Activated T-cell treated with anti-CD3 and anti-CD28 coated beads, Interleukin-2, amount 50 U/mL, for 24 hours (primary cell): ENCODE measurements at places on chromosomes 1 and 21.
A peak's percentile ranks its signal among the peaks of the same experiment; 100 is the strongest.

- DNase-seq: no peak
Observed at GRCh38 chr1:110319332-110320167, 19.6 kb upstream of the RBM15 start.

DNA sequence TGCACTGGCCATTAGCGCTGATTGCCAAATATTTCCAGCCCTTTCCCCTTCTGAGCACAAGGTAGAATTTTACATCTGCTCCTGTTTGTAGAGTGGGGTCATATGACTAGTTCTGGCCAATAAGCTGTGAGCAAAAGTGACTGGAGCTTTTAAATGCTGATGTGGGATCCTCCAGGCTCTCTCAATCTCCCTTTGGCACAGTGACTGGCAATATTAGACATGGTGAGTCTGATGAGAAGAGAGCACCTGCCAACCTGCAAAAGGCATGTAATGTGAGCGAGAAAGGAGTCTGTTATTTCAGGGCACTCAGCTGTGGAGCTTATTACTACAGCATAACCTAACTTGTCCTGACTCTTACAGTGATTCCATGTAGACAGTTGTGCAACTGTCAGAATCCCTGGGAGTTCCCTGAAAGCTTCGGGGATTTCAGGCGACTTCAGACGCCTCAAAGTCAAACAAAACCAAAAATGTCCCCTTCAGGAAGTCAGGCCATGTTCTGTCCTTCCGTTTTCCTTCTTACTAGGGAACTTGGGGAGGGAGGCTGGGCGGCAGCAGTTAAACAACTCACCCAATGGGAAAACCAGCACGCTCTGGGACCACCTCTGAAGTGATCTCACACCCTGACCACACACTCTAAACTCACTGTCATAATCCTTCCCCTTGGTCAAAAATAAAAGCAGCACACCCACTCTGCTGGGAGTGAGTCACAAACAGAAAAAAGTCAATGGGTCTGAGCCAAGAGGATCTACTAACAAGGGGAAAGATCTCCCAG lies 3.6 kb upstream of the RASSF5 start:
- DNase-seq: peak; percentile 64

GRCh38 chr1:33005838-33006421 lies 30.8 kb downstream of the AK2 start:
- DNase-seq: no peak

GRCh38 chr1:117641536-117641935 lies 35.7 kb downstream of the TENT5C start:
- no peak for DNase-seq

- DNase-seq: peak; percentile 27
Observed at GRCh38 chr1:41535276-41535675, 50.8 kb upstream of the EDN2 start.

GRCh38 chr1:71273334-71273733 lies 192.5 kb upstream of the ZRANB2 start:
- no peak for DNase-seq

DNA sequence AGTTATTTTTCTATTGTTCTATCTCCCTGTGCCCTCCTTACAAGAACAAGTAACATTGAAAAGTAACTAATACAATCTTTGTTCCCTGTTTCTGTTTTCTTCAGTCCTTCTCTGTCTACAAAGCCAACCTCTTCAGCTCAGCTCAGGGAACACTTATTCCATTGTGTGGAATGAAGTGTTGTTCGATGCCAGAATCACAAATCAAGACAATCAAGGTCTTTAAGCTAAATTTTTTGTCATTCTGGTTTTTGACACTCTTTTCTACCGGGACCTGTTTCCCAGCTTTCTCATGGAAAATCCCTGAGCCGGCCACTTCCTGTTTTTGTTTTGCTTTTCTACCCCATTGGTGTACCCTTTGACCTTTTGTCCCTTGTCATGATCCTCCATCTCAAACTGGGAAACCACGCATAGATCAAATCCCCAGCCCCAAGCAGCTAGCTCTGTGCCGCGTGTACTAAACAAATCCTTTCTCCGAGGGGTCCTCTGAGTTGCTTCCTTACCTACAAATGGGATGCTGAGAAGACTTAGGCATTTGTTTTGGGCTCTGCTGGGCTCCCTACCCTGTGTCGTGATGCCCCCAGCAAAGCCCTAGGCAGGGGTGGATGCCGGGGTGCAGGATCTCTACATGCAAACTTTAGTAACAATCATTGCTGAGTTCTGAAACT lies 141.8 kb downstream of the TOMM20 start:
- no peak for DNase-seq

DNA sequence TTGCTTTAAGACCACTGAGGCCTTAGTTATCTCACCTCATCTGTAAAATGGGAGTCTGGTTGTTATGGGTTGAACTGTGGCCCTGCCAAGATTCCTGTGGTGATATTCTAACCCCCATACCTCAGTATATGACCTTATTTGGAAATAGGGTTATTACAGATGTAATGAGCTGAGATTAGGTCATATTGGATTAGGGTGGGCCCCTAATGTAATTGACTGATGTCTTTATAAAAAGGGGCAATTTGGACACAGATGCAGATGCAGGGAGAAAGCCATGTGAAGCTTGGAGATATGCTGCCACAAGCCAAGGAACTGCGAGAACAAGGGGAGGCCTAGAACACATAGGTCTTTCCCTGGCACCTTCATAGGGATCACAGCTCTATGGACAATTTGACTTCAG lies 3.9 kb downstream of the C1orf87 start:
- DNase-seq: no peak

DNA sequence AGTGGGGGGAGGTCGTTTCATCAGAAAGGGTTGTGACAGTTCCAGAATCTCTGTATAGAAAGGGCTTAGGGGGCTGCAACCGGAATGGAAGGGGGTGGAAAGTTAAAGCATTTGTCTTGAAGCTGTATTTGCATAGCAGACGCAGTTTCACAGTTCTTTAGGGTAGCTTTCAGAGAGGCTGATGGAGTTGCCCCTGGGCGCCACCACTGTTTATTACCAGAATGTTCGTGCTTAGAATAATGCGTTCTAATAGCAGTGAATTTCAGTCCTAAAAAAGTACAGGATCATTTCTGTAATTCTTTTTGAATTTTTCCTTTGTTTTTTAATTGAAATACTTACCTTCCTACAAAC lies 1.3 kb downstream of the EXO1 start:
- no peak for DNase-seq

- no peak for DNase-seq
Observed at GRCh38 chr1:8431784-8432183, 113.9 kb downstream of the SLC45A1 start.

GRCh38 chr1:14929547-14930246 lies 223.8 kb upstream of the TMEM51 start:
- no peak for DNase-seq
